ENCODE measurements at places on chromosomes 5 and 9.

- DNase-seq = no peak
These were observed 108.6 kb downstream of the PHF2 start for GRCh38 chr9:93684806-93685543.

- DNase-seq = no peak
These were observed 2.0 kb upstream of the ADAMTS6 start for GRCh38 chr5:65483546-65484346.

DNA sequence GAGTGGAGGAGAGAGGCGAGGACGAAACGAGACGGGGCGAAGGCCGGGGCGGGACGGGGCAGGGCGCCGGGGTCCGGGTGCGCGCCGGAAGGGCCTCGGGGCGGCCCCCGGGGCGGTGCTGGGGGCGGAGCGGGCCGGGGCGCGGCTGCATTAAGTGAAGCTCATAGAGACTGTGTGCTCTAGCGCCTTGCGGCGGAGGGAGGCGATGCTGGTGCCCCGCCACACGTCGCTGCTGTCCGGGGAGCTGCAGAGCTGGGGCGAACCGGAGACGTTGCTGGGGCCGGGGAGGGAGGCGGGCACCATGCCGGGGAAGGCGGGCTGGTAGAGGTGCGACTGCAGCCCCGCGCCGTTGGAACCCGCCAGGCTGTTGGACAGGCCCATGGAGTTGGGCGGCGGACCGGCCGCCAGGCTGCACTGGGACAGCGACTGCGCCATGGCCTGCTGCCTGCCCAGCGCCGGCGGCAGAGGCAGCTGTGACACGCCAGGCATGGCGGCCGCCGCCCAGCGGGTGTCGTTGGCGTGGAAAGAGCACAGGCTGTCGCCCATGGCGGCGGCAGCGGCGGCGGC, 8.3 kb downstream of the OTP start:
- DNase-seq = peak; percentile 57

GRCh38 chr5:167987490-167988280, 303.8 kb upstream of the WWC1 start:
- no peak for DNase-seq

- DNase-seq = no peak
These were observed 101.4 kb downstream of the COL5A1 start for GRCh38 chr9:134742822-134743535.

DNA sequence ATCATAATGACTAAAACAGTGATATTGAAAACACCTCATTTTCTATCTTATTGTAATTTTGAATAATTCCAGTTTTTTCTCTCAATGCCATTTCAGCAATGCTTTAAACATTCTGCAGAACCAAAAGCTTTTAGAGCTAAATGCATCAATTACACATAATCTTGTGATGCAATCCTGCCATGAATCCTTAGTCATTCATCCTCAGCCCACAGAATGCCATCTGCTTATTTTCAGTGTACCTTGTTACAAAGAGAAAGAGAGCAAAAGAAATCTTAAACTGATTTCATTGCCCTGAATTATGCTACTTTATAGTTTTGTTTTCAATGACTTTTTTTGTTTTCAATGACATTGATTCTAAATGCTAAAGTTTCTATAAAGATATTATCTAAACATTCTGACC, 1234.8 kb upstream of the C9orf72 start:
- no peak for DNase-seq

- no peak for DNase-seq
These were observed 3.0 kb downstream of the FRRS1L start for GRCh38 chr9:109164042-109164441.

GRCh38 chr5:108672639-108673038, 75.1 kb upstream of the FER start:
- DNase-seq = no peak

GRCh38 chr5:179974946-179975712, 67.4 kb upstream of the TBC1D9B start:
- DNase-seq = peak; percentile 4

DNA sequence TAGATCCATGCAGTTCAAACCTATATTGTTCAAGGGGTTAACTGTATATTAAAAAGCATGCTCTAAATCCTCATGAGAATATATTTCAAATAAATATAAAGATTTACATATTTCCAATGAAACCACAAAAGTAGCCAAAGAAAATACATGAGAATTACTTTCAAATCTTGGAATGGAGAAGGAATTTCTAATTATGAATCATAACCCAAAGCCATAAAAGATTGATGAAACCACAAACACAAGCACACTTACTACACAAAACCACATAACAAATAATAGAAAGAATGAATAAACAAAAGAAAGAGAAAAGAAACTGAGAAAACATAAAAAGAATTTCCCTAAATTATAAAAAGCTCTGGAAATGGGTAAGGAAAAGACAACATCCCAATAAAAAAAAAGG, 16.0 kb downstream of the ERP44 start:
- no peak for DNase-seq

DNA sequence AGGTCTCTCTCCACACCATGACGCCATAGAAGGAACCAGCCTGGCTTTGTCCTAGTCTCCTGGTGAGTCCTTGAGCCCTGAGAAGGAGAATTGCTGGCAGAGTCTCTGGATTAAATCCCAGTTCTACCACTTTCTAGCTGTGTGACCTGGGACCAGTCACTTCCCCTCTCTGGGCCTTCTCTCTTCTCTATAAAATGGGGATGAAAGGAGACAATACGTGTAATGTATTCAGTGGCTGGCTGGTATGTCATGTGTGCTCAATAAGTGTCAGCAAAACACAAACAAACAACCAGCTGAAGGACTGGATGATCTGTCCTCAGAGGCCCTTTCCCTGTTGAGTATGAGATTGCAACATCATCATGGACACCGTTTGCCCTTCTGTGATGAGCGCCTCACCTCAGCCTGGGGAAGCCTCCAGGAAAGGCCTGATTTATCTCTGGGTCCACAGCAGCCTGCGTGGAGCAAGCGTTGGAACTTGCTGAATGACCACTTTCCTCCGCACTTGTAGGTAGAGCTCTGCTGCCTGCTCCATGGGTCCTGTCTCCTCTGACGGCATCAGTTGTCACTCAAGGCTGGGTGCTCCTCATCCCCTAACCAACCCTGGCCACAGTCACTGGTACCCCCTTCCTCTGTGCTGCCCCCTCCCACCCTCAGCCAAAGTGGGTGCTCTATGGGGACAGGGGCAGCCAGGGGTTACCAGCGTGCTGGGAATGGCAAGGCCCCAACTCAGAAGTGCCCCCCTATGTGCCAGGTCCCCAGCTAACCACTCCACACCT, 3.6 kb upstream of the NR5A1 start:
- no peak for DNase-seq

DNA sequence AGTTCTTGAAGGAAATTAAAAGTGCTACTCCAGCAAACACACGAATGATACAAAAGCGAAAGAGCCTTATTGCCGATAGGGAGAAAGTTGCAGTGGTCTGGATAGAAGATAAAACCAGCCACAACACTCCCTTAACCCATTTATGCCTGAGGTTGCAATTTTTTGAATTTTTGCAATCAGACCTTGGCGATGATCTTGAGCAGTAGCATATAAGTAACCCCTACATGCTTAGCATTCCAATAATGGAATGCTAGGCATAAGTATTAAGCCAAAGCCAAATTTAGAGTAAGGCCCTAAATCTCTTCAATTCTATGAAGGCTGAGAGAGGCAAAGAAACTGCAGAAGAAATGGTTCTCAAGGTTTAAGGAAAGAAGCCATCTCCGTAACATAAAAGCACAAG, 153.5 kb downstream of the SLC28A3 start:
- no peak for DNase-seq

GRCh38 chr9:95864852-95865580, 10.5 kb upstream of the ERCC6L2 start:
- DNase-seq = no peak

- no peak for DNase-seq
These were observed 508.2 kb upstream of the WWC1 start for GRCh38 chr5:167783145-167783817.

- no peak for DNase-seq
These were observed 183.2 kb downstream of the ACTL7B start for GRCh38 chr9:108672475-108673190.

GRCh38 chr5:42785756-42786155, 25.9 kb downstream of the SELENOP start:
- no peak for DNase-seq

DNA sequence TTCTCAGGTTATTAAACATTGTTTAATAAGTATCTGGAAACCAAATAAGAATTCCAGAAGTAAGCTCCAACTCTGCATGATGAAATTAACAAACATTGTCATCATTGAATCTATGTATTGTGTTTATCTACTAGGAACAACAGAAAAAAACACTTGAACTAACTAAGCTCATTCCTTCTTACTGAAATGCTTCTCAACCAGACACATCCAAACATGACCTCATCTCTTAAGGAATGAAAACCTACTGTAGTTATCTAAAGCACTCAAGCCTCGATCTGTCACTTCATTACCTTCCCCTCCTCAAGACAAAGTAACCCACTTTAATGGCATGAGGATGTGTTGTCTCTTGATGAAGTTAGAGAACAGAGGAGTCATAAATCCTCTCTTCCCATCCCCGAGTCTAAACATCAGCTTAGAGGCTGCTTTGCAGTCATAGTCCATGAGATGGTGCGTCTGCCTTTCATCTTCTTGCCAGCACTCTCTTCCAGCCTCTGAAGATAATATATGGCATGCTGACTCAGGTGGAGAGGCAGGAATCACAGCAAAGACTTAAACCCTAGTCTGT, 86.5 kb downstream of the CEMIP2 start:
- DNase-seq = no peak

GRCh38 chr9:70874451-70874850, 247.0 kb downstream of the TRPM3 start:
- no peak for DNase-seq

GRCh38 chr9:132769906-132770769, 99.9 kb downstream of the GTF3C4 start:
- DNase-seq = peak; percentile 53

DNA sequence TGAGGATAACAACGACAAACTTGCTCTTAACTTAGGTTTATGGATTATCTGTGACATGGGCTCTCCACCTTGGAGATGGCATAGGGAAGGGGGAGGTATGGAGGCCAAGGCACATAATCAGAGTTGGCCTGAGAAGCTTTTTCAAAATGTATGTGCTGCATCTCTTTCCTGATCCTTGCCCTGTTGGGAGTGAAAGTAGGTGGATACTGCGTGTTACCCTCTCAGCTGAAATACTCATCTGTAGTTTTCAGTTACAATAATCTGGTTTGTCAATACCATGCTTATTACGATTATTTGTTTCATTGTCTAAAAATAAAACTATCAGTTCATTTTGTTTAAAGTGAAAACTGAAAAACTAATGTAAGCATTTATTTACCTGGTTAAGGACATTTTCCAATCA, 86.7 kb downstream of the SLC44A1 start:
- no peak for DNase-seq

DNA sequence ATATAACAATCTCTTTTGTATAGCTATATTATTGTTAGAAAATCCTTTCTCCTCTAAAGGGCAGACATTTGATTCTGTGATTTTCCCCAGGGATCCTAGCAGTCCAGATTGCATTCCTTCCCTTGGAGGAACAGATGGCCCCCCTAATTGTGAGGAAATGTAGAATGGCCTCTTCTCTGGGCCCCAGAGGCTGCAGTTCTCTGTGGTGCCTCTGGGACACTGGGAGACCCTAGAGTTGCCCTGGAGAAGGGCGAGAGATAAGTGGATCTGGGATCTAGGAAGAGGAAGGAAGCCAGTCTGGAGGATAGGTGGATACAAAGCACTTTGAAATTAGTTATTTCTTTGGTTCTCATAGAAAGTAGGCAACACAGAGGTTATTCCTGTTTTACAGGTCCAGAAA, 1.9 kb upstream of the HINT2 start:
- DNase-seq = no peak

- DNase-seq = no peak
These were observed 516.1 kb downstream of the ANXA1 start for GRCh38 chr9:73667749-73668148.

All from stimulated activated CD4-positive, alpha-beta T cell treated with anti-CD3 and anti-CD28 coated beads, Interleukin-15, amount 100 ng/mL, for 48 hours (primary cell).